ENCODE measurements at places on chromosomes 1 and 21.

- H3K36me3 ChIP-seq, result no peaks in the 10 kb centered on the region
- no peak overlapping the region for H3K4me3 ChIP-seq
- no peaks in the 10 kb centered on the region for H3K27me3 ChIP-seq
- no peak for DNase-seq
- no peaks in the 10 kb centered on the region for H3K4me1 ChIP-seq
Measured at GRCh38 chr1:39779137-39779536, 8.0 kb upstream of the OXCT2 start.

GRCh38 chr1:236809148-236809547, 14.1 kb downstream of the MTR start:
- H3K4me1 ChIP-seq, result peaks cover 8% of the 10 kb centered on the region
- peaks cover 15% of the 10 kb centered on the region for H3K36me3 ChIP-seq
- no peak overlapping the region for H3K27ac ChIP-seq
- H3K27me3 ChIP-seq, result no peaks in the 10 kb centered on the region
- no peak overlapping the region for H3K4me3 ChIP-seq

DNA sequence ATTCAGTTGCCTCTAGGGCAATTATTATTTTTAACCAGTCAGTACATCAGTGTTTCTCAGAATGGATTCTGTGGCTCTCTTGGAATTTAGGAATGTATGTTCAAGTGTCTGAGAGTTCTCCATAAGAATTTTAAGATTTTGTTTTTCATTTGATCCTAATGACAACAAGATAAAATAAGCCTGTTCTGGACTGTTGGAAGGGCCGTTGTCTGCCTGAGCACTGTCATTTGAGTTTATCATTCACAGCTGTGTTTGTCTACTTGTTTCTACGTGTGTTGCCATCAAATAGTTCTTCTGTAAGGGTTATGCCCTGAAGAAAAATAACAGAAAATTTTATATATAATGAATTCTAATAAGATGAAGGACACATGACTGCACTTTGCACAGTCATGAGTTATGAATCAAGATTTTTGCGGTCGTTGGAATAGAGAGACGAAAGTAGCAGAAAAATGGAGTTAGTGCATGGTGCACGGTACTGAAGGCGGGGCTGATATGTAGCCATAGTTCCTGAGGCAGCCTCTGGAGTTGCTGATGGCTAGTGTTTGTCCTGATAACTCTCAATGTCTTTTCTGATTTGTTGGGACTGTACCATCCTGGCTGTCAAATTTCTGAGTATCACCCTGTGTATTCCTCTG, 92.5 kb downstream of the NOS1AP start:
- no peaks in the 10 kb centered on the region for H3K4me1 ChIP-seq
- H3K4me3 ChIP-seq, result no peak overlapping the region
- no peak overlapping the region for H3K27ac ChIP-seq
- H3K27me3 ChIP-seq, result peaks cover 21% of the 10 kb centered on the region
- H3K36me3 ChIP-seq, result no peaks in the 10 kb centered on the region
- no peak for DNase-seq

DNA sequence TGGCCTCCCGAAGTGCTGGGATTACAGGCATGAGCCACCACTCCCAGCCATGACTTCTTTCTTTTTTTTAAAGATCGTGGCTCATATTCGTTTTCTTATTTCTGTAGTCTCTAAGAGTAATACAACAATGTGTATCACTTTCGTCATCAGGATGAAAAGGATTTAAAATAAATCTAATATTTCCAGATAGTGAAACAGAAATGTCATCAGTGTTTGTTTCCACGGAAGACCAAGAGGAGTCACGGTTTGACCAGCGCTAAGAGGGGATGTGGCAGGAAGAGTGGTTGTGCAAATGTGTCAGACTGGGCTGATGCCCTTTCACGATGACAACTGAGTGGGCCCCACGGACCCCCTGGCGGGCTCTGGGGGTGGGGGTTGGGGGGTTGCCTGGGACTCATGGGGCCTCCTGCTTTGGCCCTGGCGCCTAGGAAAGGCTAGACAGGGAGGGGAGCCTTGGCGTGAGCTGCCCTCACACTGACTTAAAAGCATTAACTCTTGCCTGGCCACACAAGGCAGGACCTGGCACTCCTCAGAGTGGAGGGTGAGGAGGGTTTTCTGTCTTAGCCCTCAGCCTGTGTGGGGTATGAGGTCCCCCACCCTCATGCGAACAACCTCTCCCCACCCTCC, 8.4 kb downstream of the SOX13 start:
- H3K36me3 ChIP-seq, result no peaks in the 10 kb centered on the region
- H3K27ac ChIP-seq, result no peak overlapping the region
- H3K27me3 ChIP-seq, result peaks cover 12% of the 10 kb centered on the region

DNA sequence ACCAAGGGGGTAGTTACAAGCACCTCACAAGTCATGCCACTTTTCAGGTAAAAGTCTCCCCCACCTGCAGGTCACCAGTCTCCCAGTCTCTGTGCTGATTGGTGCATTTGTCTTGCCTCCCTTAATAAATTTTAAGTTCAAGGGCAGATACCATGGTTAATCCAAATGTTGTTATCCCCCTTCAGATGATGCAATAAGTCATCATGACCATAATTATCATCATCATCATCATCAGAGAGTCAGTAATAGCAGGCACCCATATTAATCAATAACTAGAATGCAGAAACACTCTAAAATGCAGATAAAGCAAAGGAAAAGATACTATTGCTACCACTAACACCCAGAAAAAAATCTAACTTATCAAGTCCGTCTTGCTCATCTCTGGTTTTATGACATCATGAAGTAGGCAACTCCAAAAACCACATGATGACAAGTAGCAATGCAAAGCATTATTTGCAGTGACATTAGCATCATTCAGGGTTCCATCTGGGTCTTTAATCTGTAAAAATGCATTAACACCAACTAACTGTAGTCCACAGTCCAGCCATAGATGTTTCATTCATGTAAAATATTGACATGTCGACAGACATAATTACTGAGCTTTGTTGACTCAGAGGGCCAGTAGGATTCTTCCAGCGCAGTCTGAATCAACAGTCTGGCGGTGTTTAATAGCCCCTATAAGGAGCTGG, 492.0 kb upstream of the RUNX1 start:
- no peak overlapping the region for H3K4me3 ChIP-seq
- H3K36me3 ChIP-seq, result peaks cover 4% of the 10 kb centered on the region
- peaks cover 7% of the 10 kb centered on the region for H3K27me3 ChIP-seq

- H3K36me3 ChIP-seq, result no peaks in the 10 kb centered on the region
- no peak overlapping the region for H3K27ac ChIP-seq
- no peak for DNase-seq
- no peaks in the 10 kb centered on the region for H3K4me1 ChIP-seq
- H3K4me3 ChIP-seq, result no peak overlapping the region
- H3K27me3 ChIP-seq, result no peaks in the 10 kb centered on the region
Measured at GRCh38 chr1:208880433-208881100, 636.4 kb upstream of the PLXNA2 start.

- no peaks in the 10 kb centered on the region for H3K4me1 ChIP-seq
- H3K27me3 ChIP-seq, result no peaks in the 10 kb centered on the region
- H3K27ac ChIP-seq, result no peak overlapping the region
- DNase-seq, result no peak
Measured at GRCh38 chr1:104795931-104796330, 1046.2 kb downstream of the AMY1C start.

- H3K4me1 ChIP-seq, result no peaks in the 10 kb centered on the region
- H3K4me3 ChIP-seq, result no peak overlapping the region
- H3K27me3 ChIP-seq, result peaks cover 16% of the 10 kb centered on the region
- H3K36me3 ChIP-seq, result no peaks in the 10 kb centered on the region
- H3K27ac ChIP-seq, result no peak overlapping the region
- DNase-seq, result no peak
Measured at GRCh38 chr1:16066245-16066644, 7.2 kb downstream of the FAM131C start.

- no peak overlapping the region for H3K27ac ChIP-seq
- H3K36me3 ChIP-seq, result peaks cover 2% of the 10 kb centered on the region
- no peaks in the 10 kb centered on the region for H3K4me1 ChIP-seq
Measured at GRCh38 chr1:168303716-168304540, 23.3 kb downstream of the TBX19 start.

DNA sequence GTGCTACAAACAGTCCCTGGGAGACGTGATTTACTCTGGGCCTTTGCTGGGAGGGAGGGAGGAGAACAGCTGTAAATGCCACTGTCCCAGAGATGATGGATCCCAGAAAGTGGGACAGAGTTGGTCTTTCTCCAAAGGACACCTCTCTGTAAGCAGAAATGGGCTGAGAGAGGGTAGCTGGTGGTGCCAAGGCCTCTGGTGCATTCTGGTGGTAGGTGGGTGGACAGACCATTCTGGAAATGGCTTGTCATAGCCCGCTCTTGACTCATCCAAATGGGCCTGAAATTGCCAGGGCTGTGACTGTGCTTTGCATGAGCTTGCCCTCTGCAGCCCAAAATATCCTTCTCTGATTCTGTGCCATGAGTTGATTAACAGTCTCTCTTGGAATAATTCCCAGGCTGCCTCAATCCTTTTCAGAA, 36.1 kb downstream of the CCDC185 start:
- H3K27ac ChIP-seq, result no peak overlapping the region
- no peak overlapping the region for H3K4me3 ChIP-seq
- no peak for DNase-seq
- no peaks in the 10 kb centered on the region for H3K27me3 ChIP-seq
- H3K4me1 ChIP-seq, result no peaks in the 10 kb centered on the region
- no peaks in the 10 kb centered on the region for H3K36me3 ChIP-seq

DNA sequence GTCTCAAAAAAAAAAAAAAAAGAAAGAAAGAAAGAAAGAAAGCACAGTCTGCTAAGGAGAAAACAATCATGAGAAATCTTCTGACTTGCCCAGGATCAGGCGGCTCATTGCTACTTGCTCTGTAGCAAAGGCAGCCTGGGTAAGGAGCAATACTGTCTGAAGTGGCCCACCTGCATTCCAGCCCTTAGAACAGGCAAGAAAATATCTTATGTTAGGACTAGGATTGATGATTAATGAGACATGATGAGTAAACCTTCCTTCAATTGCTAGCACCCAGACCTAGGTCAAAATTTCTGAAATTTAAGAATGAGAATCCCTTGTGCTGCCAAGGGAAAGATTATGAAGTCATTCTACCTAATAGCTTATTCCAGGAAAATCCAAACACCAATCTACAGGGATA, 140.8 kb downstream of the DSCAM start:
- DNase-seq, result no peak
- H3K36me3 ChIP-seq, result no peaks in the 10 kb centered on the region
- no peaks in the 10 kb centered on the region for H3K27me3 ChIP-seq

DNA sequence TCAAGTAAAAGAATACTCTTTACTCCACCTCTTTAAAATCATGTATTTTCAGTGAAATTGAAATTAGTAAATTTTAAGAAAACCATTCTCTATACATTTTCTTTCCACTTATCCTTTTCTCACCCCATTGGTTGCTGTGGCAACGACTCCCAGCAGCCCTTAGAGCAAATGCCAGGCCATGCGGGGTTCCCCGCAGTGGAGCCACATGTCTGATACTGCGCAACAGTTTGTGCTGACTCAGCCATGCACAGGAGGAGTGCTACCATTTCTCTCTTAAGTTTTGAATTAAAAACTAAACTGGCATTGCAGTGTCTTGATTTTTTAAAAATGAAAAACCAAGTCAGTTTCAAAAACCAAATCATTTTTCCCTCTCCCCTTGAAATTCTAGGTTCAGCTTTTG, 214.1 kb upstream of the L1TD1 start:
- no peaks in the 10 kb centered on the region for H3K36me3 ChIP-seq
- H3K4me3 ChIP-seq, result no peak overlapping the region
- H3K27me3 ChIP-seq, result no peaks in the 10 kb centered on the region
- no peak overlapping the region for H3K27ac ChIP-seq

- H3K36me3 ChIP-seq, result no peaks in the 10 kb centered on the region
- no peak overlapping the region for H3K27ac ChIP-seq
- peaks cover 24% of the 10 kb centered on the region for H3K27me3 ChIP-seq
- no peak overlapping the region for H3K4me3 ChIP-seq
Measured at GRCh38 chr1:95309031-95309471, 75.0 kb downstream of the RWDD3 start.

GRCh38 chr1:43590388-43590925, 59.5 kb upstream of the KDM4A start:
- no peak overlapping the region for H3K27ac ChIP-seq
- DNase-seq, result no peak

DNA sequence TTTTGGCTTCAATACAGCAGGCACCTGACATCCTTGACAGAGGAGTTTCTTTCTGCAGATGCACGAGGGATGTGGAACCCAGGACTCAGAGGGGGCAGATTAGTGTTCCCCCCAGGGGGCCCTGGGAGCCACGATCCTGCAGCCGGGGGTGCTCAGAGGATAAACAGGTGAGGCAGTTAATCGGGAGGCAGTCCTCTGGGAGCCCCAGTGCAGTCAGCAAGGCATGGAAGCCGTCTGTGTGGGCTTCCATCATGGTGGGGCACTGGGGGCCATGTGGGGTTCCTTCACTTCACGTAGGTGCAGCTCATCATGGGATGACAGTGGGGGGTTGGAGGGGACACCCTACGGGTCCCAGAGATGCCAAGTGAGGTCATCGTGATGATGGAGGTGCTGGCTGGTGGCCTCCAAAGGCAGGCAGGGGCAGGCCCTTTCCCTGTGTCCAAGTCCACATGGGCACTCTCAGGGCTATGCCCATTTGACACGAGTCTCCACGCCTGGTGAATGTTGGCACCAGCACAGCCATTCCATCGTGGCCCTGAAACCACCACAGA, 59.3 kb upstream of the ABCG1 start:
- H3K4me1 ChIP-seq, result peaks cover 37% of the 10 kb centered on the region
- no peak overlapping the region for H3K27ac ChIP-seq
- no peak for DNase-seq
- H3K27me3 ChIP-seq, result no peaks in the 10 kb centered on the region

DNA sequence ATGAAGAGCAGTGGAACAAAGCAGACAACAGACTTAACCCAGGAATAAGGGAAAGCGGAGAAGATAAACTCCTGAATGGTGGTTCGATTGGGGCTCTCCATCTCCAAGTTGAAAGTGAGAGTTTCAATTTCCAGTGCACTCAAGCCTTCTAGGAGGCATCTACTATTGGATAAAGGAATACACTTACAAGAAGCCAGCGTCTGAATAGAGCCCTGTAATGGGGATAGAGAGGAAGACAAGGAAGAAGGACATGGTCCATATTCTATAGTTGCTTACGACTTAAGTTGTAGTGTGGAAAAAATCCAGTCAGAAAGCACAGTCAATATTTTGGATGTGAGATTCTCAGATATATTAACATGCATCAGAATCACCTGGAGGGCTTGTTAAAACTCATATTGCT, at the start of gene OR6K2:
OR6K2 (minus strand) TSS at position 101 of the 400 bp plus-strand sequence; CDS start at position 101, 0 bp downstream.
- no peak within 1 kb of the TSS for H3K27ac ChIP-seq
- no peaks in the 10 kb centered on the region for H3K36me3 ChIP-seq
- no peaks in the 10 kb centered on the region for H3K4me1 ChIP-seq
- no peaks in the 10 kb centered on the region for H3K27me3 ChIP-seq
- no peak for DNase-seq
- H3K4me3 ChIP-seq, result no peak within 1 kb of the TSS

GRCh38 chr1:166383635-166384346, 217.0 kb upstream of the FAM78B start:
- H3K36me3 ChIP-seq, result no peaks in the 10 kb centered on the region
- H3K4me1 ChIP-seq, result no peaks in the 10 kb centered on the region
- peaks cover 11% of the 10 kb centered on the region for H3K27me3 ChIP-seq
- DNase-seq, result no peak
- no peak overlapping the region for H3K27ac ChIP-seq

- H3K36me3 ChIP-seq, result no peaks in the 10 kb centered on the region
- H3K4me1 ChIP-seq, result peaks cover 9% of the 10 kb centered on the region
- H3K27me3 ChIP-seq, result peaks cover 27% of the 10 kb centered on the region
- no peak overlapping the region for H3K27ac ChIP-seq
- no peak for DNase-seq
Measured at GRCh38 chr1:218478336-218478735, 133.2 kb downstream of the TGFB2 start.

- DNase-seq, result no peak
- no peak overlapping the region for H3K4me3 ChIP-seq
- peaks cover 5% of the 10 kb centered on the region for H3K4me1 ChIP-seq
Measured at GRCh38 chr1:202716654-202717053, 6.4 kb upstream of the SYT2 start.

- no peak overlapping the region for H3K4me3 ChIP-seq
- H3K27ac ChIP-seq, result peak overlapping the region; percentile 86
- H3K36me3 ChIP-seq, result peaks cover 2% of the 10 kb centered on the region
- DNase-seq, result no peak
Measured at GRCh38 chr1:19443326-19443725, 42.0 kb downstream of the CAPZB start.
